GM04504 (cell line): ENCODE measurements at places on chromosomes 1 and 21.

DNA sequence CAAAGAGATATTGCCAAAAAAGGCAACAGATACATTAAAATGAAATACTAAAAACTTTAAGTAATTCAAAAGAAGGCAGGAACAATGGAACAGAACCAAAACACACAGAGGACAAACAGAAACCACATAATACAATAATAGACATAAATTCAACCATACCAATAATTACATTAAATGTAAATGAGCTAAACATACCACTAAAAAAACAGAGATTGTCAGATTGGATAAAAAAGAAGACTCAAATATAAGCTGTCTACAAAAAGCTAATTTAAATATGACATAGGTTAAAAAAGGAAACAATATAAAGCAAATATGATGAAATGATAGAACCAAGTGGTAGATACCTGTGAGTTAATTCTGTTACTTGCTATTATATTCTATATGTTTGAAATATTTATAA lies 44.1 kb upstream of the ATP5PO start:
- no peak for DNase-seq

DNA sequence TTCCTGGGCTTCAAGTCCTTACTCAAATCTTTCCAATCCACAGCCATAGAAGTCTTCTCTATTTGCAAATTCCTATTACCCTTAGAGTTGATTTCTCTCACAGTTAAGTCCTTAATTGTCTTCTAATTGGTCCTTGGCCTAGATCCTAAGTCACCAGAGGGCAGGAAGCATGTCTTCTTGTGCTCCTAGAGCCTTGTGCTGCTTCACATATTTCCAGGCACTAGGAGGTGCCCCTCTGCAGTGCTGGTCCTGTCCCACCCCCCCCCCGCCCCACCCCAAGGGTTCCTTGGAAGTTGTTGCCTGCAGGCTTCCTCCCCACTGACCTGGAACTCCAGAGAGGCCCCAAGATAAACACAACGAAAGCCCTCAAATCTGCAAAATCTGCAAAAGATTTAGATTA lies 28.1 kb upstream of the TARBP1 start:
- no peak for DNase-seq

- peak; percentile 15 for DNase-seq
Measured at GRCh38 chr1:52842643-52843310, at the start of gene ZYG11A. Gene ZYG11A, plus strand, starts transcription at chr1:52842760. Its CDS starts 124 bp downstream, at chr1:52842884.

DNA sequence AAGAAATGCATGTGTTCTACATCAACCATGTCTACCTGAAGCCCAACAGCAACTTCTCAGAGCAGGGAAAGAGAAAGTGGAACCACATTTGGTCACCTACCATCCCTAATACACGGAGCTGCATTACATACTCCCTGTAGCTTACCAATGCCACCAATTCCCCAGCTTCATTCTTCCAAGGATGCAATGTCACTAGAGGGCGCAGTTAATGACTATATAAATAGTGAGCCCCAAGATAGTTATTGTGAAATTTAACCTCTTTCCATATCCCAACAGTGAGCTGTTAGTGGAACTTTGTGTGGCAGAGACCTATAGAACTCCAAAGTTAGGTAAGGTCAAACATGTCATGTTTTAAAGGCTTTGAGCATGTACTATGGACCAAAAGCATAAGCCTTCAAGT lies 618.3 kb downstream of the SMYD3 start:
- no peak for DNase-seq

- no peak for DNase-seq
Measured at GRCh38 chr1:225933072-225933471, 7.9 kb downstream of the LEFTY2 start.

GRCh38 chr1:240888787-240889048 lies 276.8 kb upstream of the GREM2 start:
- DNase-seq = no peak

- DNase-seq = no peak
Measured at GRCh38 chr21:42027822-42028765, 17.9 kb upstream of the ZBTB21 start.

DNA sequence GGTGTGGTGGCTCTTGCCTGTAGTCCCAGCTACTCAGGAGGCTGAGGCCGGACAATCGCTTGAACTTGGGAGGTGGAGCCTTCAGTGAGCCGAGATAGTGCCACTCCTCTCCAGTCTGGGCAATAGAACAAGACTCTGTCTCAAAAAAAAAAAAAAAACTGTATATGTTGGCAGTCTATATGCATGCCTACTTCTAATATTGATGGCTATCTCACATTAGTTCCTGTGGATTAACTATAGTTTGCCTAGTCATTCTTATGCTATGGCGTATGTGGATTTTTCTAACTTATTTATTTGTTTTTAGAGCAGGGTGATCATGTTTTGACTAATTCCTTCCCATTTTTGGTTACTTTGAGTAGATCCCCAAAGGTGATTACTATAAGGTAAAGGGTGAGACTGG lies 9.4 kb downstream of the GSTM1 start:
- DNase-seq = no peak

GRCh38 chr1:43930949-43931275 lies 2.7 kb upstream of the ARTN start:
- no peak for DNase-seq

DNA sequence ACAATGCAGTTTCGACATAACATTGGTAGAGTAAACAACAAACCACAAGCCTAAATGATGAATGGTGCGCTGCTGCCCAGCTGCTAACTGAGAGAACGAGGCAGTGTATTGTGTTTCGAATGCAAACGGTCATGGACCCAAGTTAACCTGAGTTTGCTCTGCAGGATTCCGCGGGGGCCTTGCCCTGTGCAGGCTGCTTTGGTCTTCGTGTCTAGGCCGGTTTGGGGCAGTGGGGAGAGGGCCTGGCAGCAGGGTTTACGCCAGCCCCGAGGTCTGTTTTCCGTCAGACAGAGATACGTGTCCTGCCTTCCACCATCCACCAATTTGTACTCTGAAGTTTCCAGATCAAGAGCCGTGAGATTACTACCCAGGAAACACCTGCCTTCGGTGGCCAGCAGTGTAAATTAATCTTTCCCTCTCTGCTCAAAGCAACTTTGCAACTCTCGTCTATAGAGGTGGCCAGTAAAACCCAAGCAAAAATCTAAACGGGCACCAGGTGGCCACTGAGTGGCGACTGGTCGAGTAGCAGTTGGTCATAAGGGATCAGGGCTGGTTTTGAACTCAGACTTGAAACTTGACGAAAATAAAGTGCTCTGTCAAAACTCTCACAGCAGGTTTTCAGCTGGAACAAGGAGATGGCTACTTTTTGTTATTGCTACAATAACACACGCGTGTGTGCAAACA lies 6.3 kb upstream of the PRDM15 start:
- DNase-seq = no peak

DNA sequence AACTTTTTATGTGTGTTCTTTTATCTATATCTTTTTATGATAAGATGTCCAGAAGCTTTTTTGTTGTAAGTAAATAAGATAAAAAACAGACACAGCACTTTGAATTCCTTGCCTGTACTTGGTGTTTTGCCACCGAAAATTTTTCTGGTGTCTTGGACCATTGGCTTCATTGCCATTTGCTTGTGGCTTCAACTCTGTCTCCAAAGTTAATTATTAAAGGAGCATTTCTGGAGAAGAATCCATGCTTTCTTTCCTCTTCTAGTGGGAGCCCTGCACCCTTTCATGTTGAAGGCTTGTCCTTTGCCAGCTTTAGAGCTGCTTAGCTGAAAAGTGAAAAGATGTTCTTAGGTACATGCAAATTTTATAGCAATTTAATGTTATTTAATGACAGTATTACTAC lies 112.2 kb downstream of the DYRK1A start:
- no peak for DNase-seq

- no peak for DNase-seq
Measured at GRCh38 chr1:31063631-31064030, 1.9 kb downstream of the PUM1 start.

GRCh38 chr1:171961861-171962260 lies 120.6 kb downstream of the DNM3 start:
- DNase-seq = no peak

GRCh38 chr21:22703521-22703920 lies 1705.3 kb downstream of the NCAM2 start:
- DNase-seq = no peak

GRCh38 chr1:161981735-161982506 lies 41.7 kb downstream of the OLFML2B start:
- DNase-seq = no peak

DNA sequence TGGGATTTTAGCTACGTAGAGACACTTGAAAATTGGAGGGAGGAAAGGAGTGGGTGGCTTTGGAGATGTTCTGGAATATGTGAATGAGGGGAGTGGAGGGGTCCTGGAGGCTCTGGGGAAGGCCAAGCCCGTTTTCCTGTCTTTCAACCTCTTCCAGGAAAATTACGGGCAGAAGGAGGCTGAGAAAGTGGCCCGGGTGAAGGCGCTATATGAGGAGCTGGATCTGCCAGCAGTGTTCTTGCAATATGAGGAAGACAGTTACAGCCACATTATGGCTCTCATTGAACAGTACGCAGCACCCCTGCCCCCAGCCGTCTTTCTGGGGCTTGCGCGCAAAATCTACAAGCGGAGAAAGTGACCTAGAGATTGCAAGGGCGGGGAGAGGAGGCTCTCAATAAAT lies 442 bp upstream of the RUSC1 start:
- no peak for DNase-seq

GRCh38 chr1:154848983-154849382 lies 21.1 kb downstream of the KCNN3 start:
- DNase-seq = no peak

DNA sequence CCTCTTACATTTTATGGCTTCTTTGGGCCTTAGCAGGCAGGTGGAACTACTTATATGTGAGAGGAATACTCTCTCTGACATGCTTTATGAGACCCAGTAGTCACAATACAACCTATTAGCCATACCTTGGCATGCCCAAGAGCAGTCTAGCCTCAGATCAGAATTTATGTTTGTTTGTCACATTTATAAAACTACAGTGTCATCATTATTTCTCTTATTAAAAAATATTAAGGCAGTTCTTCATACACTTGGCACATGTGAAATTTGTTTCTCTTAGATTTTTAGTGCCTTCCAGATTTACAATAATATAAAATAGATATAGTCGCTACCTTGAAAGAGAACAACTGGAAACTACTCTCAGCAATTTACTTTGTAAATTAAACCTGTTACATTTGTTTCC lies 118.5 kb downstream of the LRRC40 start:
- no peak for DNase-seq

DNA sequence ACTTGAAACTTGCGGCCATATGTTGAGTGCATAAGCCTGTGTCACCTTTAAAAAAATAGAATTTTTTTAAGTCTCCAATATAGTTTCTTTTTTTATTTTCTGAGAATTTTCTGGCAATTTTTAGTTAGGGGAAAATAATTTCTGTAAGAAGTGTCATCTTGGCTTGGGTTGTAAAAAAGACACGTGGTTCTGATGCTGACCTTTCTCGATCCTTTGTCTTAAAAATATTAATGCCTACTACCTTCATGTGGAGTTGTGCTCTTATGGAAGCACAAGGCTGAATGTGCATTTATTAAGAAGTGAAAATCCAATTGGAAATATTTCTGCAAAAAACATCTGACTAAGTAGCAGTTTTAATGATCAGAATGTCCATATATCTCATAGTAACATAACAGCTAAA lies 3.5 kb downstream of the ELAVL4 start:
- DNase-seq = no peak

DNA sequence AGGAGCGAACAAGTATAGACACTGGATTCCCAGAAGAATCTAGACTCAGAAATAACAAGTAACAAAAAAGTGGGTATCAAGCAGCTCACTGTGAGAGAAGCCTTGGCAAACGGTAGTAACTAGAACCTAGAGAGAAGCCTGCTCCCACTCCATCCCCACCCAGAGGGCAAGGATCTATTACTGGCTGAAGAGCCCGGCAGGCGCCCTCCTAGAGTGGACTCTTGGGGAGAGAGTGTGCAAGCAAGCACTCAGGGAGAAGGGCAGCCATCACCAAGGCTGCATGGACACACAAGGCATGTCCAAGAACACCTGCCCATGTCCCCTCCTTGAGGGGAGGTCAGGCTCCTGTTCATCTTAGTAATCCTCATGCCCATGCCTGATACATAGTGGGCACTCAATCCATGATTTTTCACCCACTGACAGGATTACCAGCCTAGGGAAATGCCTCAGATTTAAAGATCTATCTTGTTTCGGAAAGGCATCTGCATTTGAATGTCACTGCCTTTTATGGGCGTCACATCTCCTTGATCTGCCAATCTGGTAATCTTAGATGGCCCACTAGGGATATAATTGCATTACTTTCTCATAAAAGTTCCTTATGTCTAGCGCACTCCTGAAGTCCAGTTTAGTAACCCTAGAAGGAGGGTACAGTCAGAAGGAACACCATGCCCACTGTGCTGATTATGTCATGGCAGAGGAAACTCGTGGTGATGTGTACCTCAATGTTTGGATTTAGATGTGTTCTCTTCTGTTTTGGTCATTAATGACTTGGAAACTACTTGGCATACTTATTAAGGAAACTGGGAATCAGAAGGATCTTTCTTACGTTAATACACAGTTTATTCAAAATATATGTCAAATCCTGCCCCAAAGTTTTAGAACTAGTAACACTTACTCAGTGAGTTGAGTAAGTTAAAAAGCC lies 14.4 kb downstream of the CNN3 start:
- no peak for DNase-seq

DNA sequence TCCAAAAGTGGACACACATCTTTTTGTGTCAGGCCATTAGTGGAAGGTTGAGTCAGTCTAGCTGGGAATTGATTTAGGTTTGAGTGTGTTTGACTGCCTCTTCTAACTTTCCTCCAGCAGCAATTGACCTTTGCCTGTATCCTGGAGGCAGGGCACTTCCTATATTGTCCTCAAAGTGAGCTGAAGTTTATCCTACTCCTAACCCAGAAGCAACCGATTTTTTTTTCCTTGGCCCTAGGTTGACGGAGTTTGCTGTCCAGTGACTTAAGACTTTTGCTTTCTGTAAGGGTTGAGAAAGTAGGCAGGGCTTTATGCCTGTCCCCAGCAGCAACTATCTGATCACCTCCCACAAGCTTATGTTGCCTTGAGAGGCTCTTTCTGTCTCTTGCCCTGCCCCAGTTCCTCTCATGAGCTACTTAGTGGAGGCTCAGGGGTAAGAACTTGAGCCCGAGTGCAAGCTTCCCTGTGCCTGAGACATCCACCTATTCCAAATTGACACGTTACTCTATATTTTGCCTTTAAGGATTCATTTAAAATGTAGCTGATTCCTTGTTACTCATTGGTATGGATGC lies 30.9 kb downstream of the SLC35F3 start:
- DNase-seq = no peak

DNA sequence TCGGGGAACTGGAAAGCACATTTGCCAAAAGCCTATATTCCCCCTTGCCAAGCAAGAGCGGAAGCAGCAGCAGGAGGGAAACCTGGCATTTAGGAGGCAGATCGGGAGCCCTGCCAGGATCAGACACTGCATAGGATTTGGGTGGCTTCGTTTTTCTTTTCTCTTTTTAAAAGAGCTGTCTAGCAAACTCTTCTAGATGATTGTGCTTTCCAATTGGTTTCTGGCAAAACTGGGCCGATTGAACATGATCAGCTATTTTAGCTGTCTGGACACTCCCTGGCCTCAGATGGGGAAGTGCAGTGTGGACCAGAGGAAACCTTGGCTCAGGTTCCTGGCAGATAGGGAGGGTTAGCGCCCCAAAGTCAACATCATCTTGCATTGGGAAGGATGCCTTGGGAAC lies 414.0 kb upstream of the KAZN start:
- no peak for DNase-seq
